ENCODE measurements at places on chromosomes 4 and X.

DNA sequence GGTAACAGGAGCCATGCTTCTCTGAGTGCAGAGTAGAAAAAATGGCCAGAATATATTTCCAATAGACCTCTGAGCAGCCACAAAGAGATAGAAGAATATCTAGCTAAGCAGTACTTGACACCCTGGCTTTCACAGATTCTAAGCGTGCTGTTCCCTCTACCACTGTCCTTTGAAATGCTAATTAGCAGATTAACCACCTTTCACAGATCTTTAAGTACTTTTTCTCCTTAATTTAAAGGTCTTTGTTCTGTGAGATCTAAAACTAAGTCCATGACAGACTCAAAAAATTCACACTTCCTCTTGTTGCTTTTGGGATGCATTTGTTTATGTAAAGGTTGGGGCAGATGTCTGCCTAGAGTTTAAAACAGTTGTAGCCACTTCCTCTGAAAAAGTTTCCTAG is 28.3 kb upstream of the MAGEC2 start:
- DNase-seq: no peak

- peak; percentile 78 for DNase-seq
Observed at GRCh38 chr4:30720021-30720660, at the start of gene PCDH7. Gene PCDH7, plus strand, starts transcription at chr4:30720369. Its CDS starts 1,054 bp downstream, at chr4:30721423.

GRCh38 chrX:153514259-153514658 is 3.2 kb upstream of the ATP2B3 start:
- DNase-seq: no peak

DNA sequence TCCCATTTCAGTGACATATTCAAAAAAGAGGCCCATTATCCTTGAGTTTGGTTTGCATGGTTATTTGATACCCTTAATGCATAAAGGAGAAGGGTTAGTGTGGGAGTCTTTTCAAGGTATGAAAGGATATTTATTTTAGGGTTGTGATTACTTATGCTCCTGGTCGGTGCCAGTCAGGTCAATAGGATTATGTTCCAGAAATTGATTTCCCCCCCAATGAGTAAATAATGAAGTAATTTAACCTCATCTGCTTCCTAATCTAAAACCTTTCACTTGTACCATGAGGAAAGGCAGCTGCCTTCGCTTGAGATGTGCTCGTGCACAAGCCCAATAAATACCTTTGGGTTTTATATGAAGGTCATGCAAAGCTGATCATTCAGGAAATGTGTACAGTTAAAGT is 55.0 kb upstream of the NR0B1 start:
- DNase-seq: no peak

GRCh38 chr4:19425146-19425545 is 826.6 kb upstream of the SLIT2 start:
- no peak for DNase-seq

GRCh38 chr4:69092190-69092589 is 4.1 kb upstream of the UGT2B7 start:
- DNase-seq: no peak

DNA sequence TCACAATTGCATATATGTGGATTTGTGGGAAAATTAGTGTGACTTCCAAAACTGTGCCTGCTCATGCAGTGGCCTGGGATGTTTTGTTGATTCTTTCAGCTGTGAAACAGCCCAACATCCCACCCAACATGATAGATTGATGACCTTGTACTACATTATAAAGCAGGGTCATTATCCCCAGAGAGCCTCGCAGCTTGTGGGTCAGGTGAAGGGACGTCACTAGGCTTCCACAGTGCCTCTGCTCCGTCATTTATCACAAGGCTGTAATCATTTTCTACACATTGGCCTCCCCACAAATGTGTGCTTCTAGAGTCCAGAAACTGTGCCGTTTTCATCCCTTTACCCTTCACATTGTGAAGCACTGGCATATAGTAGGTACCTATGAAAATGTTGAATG is 31.6 kb downstream of the ALPK1 start:
- DNase-seq: no peak

DNA sequence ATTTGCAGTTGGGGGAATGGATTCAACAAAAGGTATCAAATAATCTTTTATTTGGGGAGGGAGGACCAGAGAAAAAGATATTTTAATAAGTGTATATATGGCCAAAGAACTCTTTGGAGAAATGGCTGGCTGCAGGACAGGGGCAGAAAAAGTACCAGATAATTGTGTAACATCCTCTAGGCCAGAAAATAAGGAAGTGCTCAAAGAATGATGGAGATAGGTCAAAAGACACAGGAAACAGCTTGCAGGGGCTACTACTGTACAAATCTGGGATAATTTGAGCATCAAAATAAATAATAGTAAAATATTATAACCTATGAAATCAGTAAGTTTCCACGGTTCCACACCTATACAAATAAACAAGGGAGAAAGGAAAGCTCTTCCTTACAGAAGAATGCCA is 34.8 kb downstream of the KLHL5 start:
- DNase-seq: no peak

GRCh38 chr4:16337936-16338335 is 111.7 kb upstream of the TAPT1 start:
- DNase-seq: no peak

GRCh38 chrX:40845331-40845911 is 110.1 kb upstream of the MED14 start:
- DNase-seq: no peak

- no peak for DNase-seq
Observed at GRCh38 chrX:11189097-11189496, 78.0 kb downstream of the HCCS start.
